Neural progenitor cell (in vitro differentiated cells): ENCODE measurements at places on chromosomes 3 and 15. TPM values are rescaled to one million over a fixed set of nuclear protein-coding genes. Genes with fewer than 3 reads are reported as not detected.

- H3K27me3 ChIP-seq: no peaks in the 10 kb centered on the region
- no peak overlapping the region for H3K27ac ChIP-seq
- no peak overlapping the region for H3K4me3 ChIP-seq
- no peaks in the 10 kb centered on the region for H3K36me3 ChIP-seq
- DNase-seq: no peak
- no peaks in the 10 kb centered on the region for H3K4me1 ChIP-seq
These were observed 7.3 kb downstream of the CYP19A1 start for GRCh38 chr15:51331141-51331540.

DNA sequence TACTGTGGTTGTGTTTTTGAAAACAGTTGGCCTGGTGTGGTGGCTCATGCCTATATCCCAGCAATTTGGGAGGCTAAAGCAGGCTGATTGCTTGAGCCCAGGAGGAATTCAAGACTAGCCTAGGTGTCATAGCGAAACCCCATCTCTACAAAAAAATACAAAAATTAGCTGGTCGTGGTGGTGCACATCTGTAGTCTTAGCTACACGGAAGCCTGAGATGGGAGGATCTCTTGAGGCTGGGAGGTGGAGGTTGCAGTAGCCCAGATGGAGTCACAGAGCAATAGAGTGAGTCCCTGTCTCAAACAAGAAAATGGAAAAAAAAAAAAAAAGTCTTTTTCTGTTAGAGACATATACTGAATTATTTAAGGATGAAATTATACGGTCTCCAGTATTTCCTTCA lies 14.7 kb upstream of the LRRFIP2 start:
- no peak overlapping the region for H3K27ac ChIP-seq
- no peak for DNase-seq

DNA sequence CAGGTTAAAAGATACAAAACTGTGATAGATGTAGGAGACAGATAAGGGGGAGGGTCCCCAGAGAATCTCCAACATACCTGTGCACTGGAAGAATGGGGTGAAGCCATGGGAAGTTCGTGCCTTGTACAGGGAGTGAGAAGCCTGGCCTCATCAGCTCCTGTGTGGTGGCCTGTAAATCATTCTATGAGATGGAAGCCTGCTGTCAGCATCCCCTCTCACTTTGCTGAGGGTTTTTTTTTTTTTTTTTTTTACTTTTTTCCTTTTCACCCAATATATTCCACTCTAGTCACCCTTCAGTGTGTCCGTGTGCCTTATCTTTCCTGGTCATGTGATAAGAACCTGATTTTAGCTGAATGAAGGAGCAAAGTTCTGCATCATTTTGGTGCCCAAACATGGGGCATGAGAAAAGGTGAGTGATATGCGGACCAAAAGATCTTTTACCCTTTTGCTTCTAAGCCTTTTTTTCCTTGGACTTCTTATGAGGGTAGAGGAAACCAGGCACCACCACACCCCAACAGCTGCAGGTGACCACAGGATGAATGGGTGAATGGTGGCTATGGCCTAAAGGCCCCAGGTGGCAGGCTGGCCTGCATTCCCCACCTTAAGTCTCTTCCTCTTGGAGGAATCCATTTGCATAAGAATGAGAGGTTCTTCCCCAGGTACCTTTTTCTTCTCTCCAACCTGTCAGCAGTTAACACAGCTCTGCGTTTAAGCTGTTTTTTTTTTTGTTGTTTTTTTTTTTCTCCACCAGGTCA lies 1345.0 kb downstream of the NSUN3 start:
- H3K4me3 ChIP-seq: no peak overlapping the region
- no peak overlapping the region for H3K27ac ChIP-seq
- H3K36me3 ChIP-seq: no peaks in the 10 kb centered on the region
- H3K4me1 ChIP-seq: no peaks in the 10 kb centered on the region
- no peaks in the 10 kb centered on the region for H3K27me3 ChIP-seq

GRCh38 chr15:47820747-47821319 lies 103.5 kb downstream of the SEMA6D start:
- H3K4me3 ChIP-seq: no peak overlapping the region
- DNase-seq: no peak
- no peaks in the 10 kb centered on the region for H3K36me3 ChIP-seq
- no peak overlapping the region for H3K27ac ChIP-seq
- H3K4me1 ChIP-seq: peaks cover 35% of the 10 kb centered on the region

DNA sequence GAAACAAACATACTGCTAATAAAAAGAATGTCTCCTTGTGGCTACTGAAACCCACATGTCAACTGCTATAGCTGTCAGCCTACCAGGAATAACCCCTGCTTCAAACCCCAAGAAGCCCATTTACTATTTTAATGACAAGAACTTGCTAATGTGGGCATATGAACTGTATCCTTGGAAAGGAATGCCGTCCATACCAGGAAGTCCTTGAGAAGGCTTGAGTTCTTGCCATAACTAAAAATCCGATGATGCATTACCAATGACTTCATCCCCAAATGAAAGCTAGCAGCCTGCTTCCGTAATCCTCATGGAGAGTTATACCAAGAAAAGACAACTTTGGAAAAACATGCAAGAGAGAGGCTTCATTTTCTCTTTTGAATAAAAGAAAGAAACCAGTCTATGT lies 34.8 kb downstream of the MINDY4B start:
- no peaks in the 10 kb centered on the region for H3K36me3 ChIP-seq
- no peak overlapping the region for H3K27ac ChIP-seq
- no peak overlapping the region for H3K4me3 ChIP-seq
- H3K27me3 ChIP-seq: no peaks in the 10 kb centered on the region
- DNase-seq: no peak
- peaks cover 5% of the 10 kb centered on the region for H3K4me1 ChIP-seq

GRCh38 chr3:25901796-25902195 lies 111.9 kb downstream of the OXSM start:
- H3K36me3 ChIP-seq: no peaks in the 10 kb centered on the region
- peaks cover 25% of the 10 kb centered on the region for H3K4me1 ChIP-seq
- H3K27ac ChIP-seq: no peak overlapping the region

- peaks cover 46% of the 10 kb centered on the region for H3K4me1 ChIP-seq
- no peak overlapping the region for H3K27ac ChIP-seq
- no peak overlapping the region for H3K4me3 ChIP-seq
These were observed 40.5 kb downstream of the BOC start for GRCh38 chr3:113251817-113252216.

GRCh38 chr15:89356634-89357298 lies 22.1 kb upstream of the POLG start:
- no peak overlapping the region for H3K4me3 ChIP-seq
- peaks cover 100% of the 10 kb centered on the region for H3K27me3 ChIP-seq
- DNase-seq: peak; percentile 57
- H3K36me3 ChIP-seq: no peaks in the 10 kb centered on the region
- peaks cover 14% of the 10 kb centered on the region for H3K4me1 ChIP-seq
- H3K27ac ChIP-seq: no peak overlapping the region

- H3K4me1 ChIP-seq: peaks cover 11% of the 10 kb centered on the region
- H3K4me3 ChIP-seq: no peak overlapping the region
These were observed 196.5 kb upstream of the ATP11B start for GRCh38 chr3:182596676-182597410.

GRCh38 chr15:85499371-85499887 lies 119.0 kb downstream of the AKAP13 start:
- H3K27ac ChIP-seq: no peak overlapping the region
- DNase-seq: no peak
- no peaks in the 10 kb centered on the region for H3K27me3 ChIP-seq
- no peaks in the 10 kb centered on the region for H3K36me3 ChIP-seq
- H3K4me1 ChIP-seq: peaks cover 47% of the 10 kb centered on the region

DNA sequence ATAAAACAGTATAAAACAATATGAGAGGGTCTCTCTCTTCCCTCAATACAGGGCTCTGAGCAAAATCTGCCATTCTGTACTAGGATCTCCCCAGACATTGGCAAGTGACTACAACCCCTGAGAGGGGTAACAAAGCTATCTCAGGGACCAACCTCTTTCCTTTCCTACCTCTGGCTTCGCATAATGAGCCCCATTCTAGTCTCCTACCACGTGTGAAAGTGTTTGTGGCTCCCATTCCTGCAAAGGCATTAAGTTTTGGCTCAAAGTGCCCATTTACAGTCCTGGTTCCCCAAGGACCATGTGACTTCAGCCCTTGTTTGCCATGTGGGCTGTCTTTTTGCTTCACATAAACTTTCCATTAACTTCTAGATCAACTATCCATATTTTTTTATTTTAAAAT lies 46.4 kb downstream of the SCN11A start:
- no peaks in the 10 kb centered on the region for H3K27me3 ChIP-seq
- H3K36me3 ChIP-seq: no peaks in the 10 kb centered on the region
- no peak for DNase-seq
- H3K4me1 ChIP-seq: no peaks in the 10 kb centered on the region

DNA sequence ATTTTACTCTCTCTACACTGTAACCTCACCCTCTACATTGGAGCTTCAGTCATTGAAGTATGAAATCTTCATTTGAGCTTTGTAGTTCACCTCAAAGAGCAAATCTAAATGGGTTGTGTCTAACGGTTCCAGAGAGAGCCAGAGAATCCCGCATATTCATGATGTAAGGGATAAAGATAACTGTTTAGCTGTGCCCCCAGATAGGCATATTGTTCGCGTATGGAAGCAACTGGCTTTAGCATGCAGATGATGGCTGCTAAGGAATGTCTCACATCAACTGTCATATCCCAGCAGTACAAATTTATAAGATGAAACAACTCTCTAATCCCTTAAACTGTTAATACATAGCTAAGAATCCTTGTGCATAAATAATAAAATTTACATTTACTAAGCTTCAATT lies 412.7 kb upstream of the ROBO2 start:
- no peak for DNase-seq
- H3K27ac ChIP-seq: no peak overlapping the region
- no peak overlapping the region for H3K4me3 ChIP-seq

DNA sequence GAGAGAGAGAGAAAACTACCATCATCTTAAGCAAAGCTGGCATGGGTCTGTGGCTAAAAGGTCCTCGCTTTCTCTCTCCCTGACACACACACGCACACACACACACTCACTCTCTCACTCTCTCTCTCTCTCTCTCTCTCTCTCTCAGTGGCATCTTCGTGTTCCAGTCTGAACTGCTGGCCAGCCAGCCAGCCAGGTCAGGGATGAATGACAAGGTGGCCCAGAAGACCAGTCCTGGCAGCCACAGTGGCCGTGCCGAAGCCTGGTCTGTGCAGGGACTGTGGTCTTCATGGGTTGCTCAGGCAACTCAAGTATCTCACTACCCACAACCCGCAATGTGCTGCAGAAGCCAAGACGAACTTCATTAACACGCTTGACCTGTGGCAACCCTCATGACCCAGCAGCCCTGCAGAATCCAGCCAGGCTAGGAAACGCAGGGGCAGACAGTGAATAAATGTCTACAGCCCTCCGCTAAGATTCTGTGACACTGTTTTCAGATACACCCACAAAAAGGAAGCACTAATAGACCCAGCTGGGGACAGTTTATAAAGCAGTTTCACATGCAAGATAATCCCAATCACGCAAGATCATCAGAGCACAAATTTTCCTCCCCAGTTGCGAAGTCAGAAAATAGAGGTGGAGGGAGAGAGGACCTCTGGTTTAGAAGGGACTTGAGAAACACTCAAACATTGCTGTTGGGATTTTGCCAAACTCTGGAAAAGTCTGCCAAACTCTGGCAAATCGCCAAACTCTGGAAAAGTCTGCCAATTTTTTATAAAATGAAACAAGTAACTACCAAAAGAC lies 66.4 kb downstream of the XXYLT1 start:
- H3K4me3 ChIP-seq: no peak overlapping the region
- no peak overlapping the region for H3K27ac ChIP-seq
- no peaks in the 10 kb centered on the region for H3K27me3 ChIP-seq

DNA sequence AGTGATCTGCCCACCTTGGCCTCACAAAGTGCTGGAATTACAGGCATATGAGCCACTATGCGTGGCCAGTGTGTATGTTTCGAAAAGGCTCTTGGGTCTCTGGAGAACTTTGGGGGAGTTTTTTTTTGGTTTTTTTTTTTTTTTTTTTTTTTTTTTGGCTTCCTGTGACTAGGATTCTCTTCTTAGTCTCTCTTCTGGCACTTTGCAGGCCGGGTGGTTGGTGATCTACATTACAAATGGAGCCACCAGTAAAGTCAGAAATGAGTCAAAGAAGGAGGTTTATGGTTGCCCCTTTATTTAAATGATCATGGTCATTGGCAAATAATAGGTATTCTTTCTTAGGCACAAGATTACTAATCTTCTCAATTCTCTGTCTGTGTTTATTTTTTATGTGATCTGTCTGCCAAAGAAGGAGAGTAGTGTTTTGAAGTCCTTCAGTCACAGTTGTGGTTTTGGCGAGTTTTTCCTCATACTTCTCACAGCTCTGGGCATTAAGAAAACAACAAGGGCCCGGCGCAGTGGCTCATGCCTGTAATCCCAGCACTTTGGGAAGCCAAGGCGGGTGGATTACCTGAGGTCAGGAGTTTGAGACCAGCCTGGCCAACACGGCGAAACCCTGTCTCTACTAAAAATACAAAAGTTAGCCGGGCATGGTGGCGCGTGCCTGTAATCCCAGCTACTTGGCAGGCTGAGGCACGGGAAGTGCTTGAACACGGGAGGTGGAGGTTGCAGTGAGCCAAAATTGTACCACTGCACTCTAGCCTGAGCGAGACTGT lies 38.3 kb downstream of the PDE8A start:
- H3K4me1 ChIP-seq: peaks cover 7% of the 10 kb centered on the region
- H3K27ac ChIP-seq: no peak overlapping the region
- no peaks in the 10 kb centered on the region for H3K36me3 ChIP-seq
- no peak overlapping the region for H3K4me3 ChIP-seq
- no peak for DNase-seq

DNA sequence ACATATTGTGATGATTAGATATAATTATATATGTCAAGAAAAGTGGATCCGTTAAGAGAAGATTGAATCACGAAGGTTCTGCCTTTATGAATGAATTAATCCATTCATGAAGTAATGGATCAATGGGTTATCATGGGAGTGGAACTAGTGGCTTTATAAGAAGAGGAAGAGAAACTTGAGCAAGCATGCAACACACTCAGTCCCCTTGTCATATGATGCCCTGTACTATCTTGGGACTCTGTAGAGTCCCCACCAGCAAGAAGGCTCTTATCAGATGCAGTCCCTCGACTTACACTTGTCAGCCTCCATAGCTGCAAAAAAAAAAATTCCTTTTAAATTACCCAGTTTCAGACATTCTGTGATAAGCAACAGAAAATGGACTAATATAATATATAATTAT lies 301.9 kb downstream of the RAP2B start:
- DNase-seq: no peak
- H3K36me3 ChIP-seq: no peaks in the 10 kb centered on the region
- H3K27me3 ChIP-seq: no peaks in the 10 kb centered on the region
- H3K27ac ChIP-seq: no peak overlapping the region

- no peaks in the 10 kb centered on the region for H3K4me1 ChIP-seq
These were observed at the start of gene VIPR1 for GRCh38 chr3:42502429-42503250. TSS of gene VIPR1 (plus strand) at chr3:42502643. CDS start at chr3:42502736, 93 bp downstream.

The SPG21 gene
- 84.4 and 109 TPM in 2 replicates for total RNA-seq

The TRA2B gene
- total RNA-seq: 310 and 431 TPM in 2 replicates

The FGF12 gene
- total RNA-seq: 6.6 and 7.0 TPM in 2 replicates

The PRSS50 gene
- 0.28 and 1.9 TPM in 2 replicates for total RNA-seq

The ADAMTS9 gene
- 32.1 and 47.7 TPM in 2 replicates for total RNA-seq

The SAMMSON gene
- total RNA-seq: not detected in 2 replicates

The COLQ gene
- 1.5 and 2.8 TPM in 2 replicates for total RNA-seq

The DUOXA1 gene
- not detected in 2 replicates for total RNA-seq

The LRRIQ4 gene
- total RNA-seq: not detected in 2 replicates

The CORO2B gene
- 1.0 and 3.3 TPM in 2 replicates for total RNA-seq

The RAD54L2 gene
- 30.5 and 31.7 TPM in 2 replicates for total RNA-seq
